Effector CD8-positive, alpha-beta T cell (primary cell): ENCODE measurements at places on chromosomes 4 and X.

- DNase-seq: no peak
Measured at GRCh38 chr4:31291238-31291637, 571.1 kb downstream of the PCDH7 start.

DNA sequence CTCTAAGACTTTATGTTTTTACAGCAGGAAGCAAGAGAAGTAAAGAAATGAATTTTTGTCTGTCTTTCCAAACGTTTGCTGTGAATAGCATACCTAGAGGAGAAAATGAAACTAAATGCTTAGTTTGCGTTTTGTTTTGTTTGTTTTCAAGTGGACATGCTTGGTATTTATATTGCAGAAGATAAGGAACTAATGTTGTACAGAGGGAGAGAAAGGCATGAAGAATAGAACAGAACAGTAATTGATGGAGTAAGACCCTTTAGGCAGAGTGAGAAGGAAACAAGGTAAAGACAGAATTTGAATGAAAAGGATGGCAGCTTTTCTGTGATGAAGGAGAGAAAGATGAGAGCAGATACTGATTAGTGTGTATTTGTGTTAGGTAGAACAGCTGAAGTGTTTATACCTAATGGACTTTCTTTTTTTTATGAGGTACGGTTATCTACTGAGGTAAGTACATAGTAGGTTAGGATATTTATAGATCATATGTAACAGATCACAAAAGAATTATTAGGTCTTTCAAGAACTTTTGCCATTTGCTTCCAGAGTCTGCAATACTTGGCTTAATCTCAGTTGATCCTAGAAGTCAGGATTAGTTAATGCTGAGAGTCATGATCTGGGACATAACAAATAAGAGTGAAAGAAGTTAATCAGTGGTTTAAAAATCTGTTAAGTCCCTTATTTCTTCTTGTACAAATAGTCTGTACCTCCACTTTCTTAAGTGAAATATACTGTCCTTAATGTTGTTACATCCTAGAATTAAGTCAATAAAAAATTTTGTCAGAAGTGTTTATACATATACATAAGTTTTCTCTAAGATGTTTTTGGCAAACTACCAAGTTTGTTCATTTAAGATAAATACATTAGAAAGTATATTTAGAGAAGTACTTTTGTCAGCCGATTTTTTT lies 36.8 kb downstream of the FABP2 start:
- no peak for DNase-seq

DNA sequence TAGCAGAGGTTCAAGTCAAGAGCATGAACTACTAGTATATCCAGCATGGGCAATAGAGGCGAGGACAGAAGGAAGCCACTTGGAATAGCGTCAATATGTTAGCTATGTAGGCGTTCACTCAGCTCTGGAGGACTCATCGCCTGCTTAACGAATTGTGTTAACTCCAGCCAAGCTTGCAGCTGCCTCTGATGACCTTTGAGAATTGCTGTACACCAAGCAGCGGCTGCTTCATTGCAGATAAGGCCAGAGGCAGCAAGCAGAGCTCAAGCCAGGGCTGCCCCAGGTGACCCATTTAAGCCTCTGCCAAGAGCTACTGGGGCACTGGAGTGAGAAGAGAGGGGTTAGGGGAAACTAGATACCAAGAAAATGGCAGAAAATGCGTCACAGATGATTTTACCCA lies 160.2 kb upstream of the IGFBP7 start:
- DNase-seq: no peak

- no peak for DNase-seq
Measured at GRCh38 chr4:40316333-40316781, 18.8 kb upstream of the CHRNA9 start.

DNA sequence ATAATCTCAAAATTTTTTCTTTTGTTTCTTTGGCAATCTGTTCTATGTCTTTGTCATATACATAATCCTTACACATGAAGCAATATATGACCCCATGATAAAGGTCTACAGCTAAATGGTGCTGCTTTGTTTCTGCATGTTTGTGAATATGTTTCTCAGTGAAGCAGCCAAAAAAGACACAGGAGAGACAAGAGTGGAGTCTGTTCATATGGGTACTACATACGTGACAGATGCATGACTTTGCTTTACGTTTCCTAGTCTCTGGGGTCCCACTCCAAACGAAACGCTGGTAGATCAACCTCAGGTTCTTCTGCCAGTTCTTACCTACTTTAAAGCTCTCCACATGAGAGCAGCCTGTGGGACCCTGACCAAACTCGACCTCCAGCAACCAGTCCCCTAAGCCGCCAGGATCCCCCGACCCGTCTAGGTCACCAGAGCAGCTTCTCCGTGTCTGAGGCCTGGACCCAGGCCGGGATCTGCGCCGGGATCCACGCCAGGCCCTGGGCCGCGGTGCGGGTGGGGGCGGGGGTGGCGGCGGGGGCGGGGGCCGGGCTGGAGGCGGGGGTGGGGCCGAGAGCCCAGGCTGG lies 1.5 kb downstream of the USP51 start:
- DNase-seq: no peak

DNA sequence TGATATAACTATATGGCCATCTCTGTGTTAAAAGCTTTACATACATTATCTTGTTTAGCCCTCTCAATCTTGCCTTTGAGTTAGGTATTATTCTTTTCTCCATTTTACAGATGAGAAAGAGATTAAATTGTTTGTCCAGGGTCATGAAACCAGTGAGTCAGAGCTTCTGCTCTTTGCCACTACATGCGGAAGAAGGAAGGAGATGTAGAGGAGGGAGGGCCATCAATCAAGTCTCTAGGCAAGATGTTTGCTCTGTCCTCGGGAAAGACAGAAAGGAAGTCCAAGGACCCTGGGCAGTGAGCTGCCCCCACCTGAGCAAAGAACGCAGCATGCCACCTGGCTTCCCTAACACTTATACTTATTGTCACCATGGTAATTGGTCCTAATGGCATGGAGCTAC lies 133.7 kb upstream of the IL1RAPL2 start:
- no peak for DNase-seq

DNA sequence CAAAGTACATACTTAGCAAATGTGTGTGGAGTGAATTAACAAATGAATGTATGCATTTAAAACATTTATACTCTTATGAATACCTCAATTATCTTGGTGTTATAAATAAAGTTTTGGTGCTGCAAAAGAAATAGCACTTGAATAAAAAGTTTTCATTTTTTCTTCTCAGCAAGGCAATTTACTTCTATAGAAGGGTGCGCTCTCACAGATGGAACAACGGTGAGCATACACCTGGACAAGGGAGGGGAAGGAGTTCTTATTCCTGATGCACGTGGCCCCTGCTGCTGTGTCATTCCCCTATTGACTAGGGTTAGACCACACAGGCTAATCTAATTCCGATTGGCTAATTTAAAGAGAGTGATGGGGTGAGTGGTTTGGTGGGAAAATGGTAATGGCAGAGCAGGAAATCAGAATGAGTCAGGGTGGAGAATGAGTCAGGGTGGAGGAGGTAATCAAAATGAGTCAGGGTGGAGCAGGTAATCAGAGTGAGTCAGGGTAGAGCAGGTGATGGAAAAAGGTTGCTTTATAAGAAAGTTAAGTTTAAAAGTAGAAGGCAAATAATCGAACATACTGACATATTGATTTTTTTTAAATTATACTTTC lies 28.2 kb upstream of the PGK1 start:
- DNase-seq: no peak

GRCh38 chr4:45475548-45475947 lies 648.3 kb downstream of the GABRG1 start:
- no peak for DNase-seq

- no peak for DNase-seq
Measured at GRCh38 chrX:62923093-62923492, 428.0 kb downstream of the SPIN4 start.

DNA sequence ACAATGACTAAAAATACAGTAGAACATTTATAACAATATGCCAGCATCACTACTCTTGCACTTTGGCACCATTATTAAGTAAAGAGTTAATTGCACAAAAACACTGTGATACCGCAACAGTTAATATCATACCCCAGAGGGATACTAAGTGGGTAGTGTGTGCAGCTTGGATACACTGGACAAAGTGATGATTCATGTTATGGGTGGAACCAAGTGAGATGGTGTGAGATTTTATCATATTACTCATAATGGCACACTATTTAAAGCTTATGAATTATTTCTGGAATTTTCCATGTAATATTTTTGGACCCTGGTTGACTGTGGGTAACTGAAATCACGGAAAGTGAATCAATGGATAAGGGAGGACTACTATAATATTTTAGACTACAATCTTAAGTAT lies 265.3 kb downstream of the PCDH18 start:
- DNase-seq: no peak

DNA sequence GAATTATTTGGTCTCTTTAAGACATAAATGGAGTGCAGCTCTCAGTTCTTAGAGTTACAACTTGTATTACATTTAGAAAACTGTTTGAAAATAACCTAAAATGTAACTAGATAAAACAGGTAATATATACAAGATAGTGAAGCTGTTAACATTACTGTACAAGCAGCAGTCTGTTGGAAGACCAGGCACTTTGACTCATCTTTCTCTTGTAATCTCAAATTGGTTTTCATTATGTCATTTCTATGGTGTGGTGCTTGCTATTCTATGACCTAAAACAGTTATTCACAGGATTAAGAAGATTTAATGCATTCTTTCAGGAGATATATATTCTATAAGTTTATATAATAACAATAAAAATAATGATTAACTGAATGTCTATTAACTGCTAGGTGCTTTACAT lies 282.5 kb upstream of the PITX2 start:
- DNase-seq: no peak

GRCh38 chrX:63394872-63395271 lies 43.7 kb upstream of the SPIN4 start:
- DNase-seq: no peak

DNA sequence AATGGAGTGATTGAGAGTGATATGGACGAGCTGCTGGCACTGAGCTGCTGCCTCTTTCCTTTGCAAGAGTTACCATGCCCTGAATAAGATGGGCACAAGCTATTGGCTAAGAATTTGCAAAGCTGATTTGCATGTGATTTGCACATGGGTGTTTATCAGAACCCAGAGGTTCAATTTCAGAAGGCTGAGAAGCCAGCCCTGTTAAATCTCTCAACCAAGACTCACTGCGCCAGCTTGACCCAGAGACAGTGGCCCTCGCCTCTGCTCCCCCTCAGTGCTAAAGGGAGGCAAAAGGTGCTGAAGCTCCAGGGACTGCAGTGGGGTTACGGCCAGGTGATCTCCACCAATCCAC lies 701 bp downstream of the ARHGAP4 start:
- no peak for DNase-seq

- no peak for DNase-seq
Measured at GRCh38 chr4:1559896-1560650, 124.0 kb downstream of the FAM53A start.

GRCh38 chr4:13599159-13599558 lies 28.4 kb downstream of the BOD1L1 start:
- DNase-seq: no peak

- DNase-seq: no peak
Measured at GRCh38 chrX:40307871-40308270, 210.1 kb upstream of the BCOR start.

DNA sequence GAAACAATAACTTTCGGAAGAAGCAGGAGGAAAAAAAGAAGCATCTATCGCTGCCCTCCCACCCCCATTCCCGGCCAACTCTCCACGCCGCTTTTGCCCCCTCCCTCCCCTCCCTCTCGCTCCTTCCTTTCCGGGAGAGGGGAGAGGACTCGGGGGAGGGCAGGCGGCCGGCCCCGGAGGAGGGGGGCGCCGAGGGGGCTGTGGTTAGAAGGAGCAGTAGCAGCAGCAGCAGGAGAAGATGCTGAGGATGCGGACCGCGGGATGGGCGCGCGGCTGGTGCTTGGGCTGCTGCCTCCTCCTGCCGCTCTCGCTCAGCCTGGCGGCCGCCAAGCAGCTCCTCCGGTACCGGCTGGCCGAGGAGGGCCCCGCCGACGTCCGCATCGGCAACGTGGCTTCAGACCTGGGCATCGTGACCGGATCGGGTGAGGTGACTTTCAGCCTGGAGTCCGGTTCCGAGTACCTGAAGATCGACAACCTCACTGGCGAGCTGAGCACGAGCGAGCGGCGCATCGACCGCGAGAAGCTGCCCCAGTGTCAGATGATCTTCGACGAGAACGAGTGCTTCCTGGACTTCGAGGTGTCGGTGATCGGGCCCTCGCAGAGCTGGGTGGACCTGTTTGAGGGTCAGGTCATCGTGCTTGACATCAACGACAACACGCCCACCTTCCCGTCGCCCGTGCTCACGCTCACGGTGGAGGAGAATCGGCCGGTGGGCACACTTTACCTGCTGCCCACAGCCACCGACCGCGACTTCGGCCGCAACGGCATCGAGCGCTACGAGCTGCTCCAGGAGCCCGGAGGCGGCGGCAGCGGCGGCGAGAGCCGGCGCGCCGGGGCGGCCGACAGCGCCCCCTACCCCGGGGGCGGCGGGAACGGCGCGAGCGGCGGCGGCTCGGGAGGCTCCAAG lies 1.3 kb downstream of the PCDH7 start:
- DNase-seq: no peak

- DNase-seq: no peak
Measured at GRCh38 chr4:123452616-123453015, 56.0 kb downstream of the SPRY1 start.

- no peak for DNase-seq
Measured at GRCh38 chrX:108417257-108417656, 21.0 kb downstream of the COL4A6 start.

- DNase-seq: no peak
Measured at GRCh38 chr4:151950993-151951670, 190.3 kb upstream of the GATB start.

DNA sequence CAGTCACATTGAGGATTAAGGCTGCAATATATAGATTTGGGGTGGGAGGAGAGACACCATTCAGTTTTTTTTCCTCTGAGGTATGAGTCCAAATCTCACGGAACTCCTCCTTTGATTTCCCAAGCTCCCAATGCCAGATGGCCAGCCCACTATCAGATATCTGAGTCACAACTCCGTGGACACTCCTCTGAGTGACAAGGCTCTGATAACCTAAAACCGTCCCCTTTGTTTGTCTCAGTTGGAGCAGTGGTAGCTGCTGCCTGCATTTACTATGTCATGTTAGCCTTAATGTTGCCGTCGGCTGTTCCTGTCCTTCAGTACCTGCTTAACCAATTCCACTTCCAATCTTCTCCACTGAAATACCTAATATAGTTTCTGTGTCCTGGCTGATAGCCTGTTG lies 107.3 kb downstream of the DTHD1 start:
- DNase-seq: no peak

- DNase-seq: no peak
Measured at GRCh38 chr4:88955580-88956380, 101.2 kb downstream of the FAM13A start.

GRCh38 chrX:154436983-154437752 lies at the start of gene GDI1:
Gene GDI1 (plus strand): TSS chrX:154437154. CDS start chrX:154437255, 101 bp downstream.
- peak; percentile 50 for DNase-seq

GRCh38 chr4:53924333-53925049 lies 139.9 kb downstream of the CHIC2 start:
- DNase-seq: no peak

GRCh38 chrX:31294475-31294874 lies 222.6 kb upstream of the FTHL17 start:
- no peak for DNase-seq
